ENCODE measurements at places on chromosomes 1 and 21.

GRCh38 chr1:8097077-8097799 is 71.1 kb upstream of the ERRFI1 start:
- H3K4me3 ChIP-seq, result no peak overlapping the region
- peak overlapping the region; percentile 79 for H3K27ac ChIP-seq

- H3K4me3 ChIP-seq, result no peak overlapping the region
- no peak for DNase-seq
- no peaks in the 10 kb centered on the region for H3K4me1 ChIP-seq
- no peaks in the 10 kb centered on the region for H3K36me3 ChIP-seq
- H3K27ac ChIP-seq, result no peak overlapping the region
- no peaks in the 10 kb centered on the region for H3K27me3 ChIP-seq
Observed at GRCh38 chr1:110594456-110595352, 11.5 kb downstream of the KCNA2 start.

DNA sequence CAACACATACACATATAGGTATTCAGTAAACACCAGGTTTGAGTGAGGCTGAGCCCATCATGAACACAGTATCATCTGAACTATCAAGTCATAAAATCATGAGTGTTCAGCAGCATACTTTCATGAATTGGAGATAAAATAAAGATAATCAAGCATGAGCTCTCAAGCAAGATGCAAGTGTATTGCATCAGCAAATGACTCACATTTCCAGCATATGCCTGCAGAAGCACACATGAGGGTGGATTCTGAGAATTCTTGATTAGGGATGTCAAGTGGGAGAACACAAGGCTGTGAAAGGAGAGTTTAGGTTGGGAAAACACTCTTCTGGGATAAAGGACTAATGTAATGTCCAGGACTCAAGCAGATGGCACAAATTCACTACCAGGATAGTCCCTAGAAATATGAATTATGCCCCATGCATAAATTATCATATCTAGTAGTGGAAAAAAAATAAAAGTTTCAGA is 299.2 kb downstream of the SRGAP2C start:
- no peaks in the 10 kb centered on the region for H3K36me3 ChIP-seq
- no peak for DNase-seq
- no peaks in the 10 kb centered on the region for H3K4me1 ChIP-seq
- H3K27ac ChIP-seq, result no peak overlapping the region

DNA sequence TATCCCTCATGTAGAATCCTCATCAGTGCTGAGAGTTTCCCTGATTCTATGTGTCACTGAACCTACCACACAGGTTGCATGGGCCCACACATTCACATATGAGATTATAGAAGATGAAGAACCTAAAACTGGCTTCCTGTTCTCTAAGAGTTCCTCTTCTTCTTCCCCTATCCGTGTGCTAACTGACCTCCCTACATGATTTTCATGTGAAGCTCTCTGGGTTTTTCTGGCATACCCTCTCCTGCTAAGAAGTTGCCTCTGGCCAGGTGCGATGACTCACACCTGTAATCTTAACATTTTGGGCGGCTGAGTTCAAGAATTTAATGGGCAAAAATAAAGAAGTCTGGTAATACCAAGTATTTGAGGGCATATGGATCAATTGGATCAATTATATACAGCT is 5.5 kb upstream of the CD244 start:
- no peak overlapping the region for H3K4me3 ChIP-seq
- H3K4me1 ChIP-seq, result no peaks in the 10 kb centered on the region
- no peak overlapping the region for H3K27ac ChIP-seq
- peaks cover 3% of the 10 kb centered on the region for H3K27me3 ChIP-seq
- DNase-seq, result no peak

GRCh38 chr1:220353229-220354012 is 81.2 kb upstream of the RAB3GAP2 start:
- H3K27me3 ChIP-seq, result no peaks in the 10 kb centered on the region
- no peaks in the 10 kb centered on the region for H3K36me3 ChIP-seq
- no peaks in the 10 kb centered on the region for H3K4me1 ChIP-seq
- no peak overlapping the region for H3K27ac ChIP-seq
- H3K4me3 ChIP-seq, result no peak overlapping the region
- no peak for DNase-seq
